Activated CD8-positive, alpha-beta memory T cell treated with anti-CD3 and anti-CD28 coated beads, Interleukin-2, amount 10 ng/mL, durations not matched to agents 7 days and 5 days (primary cell): ENCODE measurements at places on chromosomes 12 and 14. TPM values are rescaled to one million over a fixed set of nuclear protein-coding genes. Genes with fewer than 3 reads are reported as not detected.
A peak's percentile ranks its signal among the peaks of the same experiment; 100 is the strongest.

Gene CFAP54
- 0.33 TPM for total RNA-seq

Gene ZFHX2
- total RNA-seq = 2.7 TPM

Gene SLC39A2
- 0.16 TPM for total RNA-seq

Gene COCH
- 5.0 TPM for total RNA-seq

DNA sequence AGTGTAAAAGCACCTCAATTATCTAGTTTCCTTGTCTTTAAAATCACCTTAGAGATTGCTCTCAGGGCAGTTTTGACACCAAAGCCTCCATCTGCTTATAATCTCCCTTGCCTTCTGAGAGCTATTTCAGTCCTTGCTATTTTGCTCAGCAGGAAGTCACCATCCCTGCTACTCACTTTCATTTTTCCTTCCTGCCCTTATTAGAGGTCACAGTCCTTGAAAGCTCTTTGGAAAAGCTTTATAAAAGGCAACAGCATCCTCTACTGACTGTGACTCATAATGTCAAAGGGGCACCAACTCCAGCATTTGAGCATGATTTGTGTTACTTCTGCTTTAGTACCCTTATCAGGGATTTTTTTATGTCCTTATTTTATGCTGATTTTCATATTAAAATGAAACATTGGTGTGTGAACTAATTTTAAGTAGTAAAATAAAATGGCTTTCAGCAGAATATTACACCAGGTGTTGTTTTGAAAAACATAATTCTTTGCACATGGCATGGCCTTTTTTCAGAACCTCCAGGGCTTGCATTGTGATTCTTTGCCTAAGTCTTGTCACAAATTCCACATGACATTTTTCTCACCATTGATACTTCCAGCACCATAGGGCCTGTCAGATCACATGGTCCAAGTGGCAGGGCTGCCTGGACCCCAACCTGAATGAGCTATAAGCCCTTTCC, 213.0 kb downstream of the ADAMTS20 start:
- DNase-seq = no peak

- no peak for DNase-seq
Observed at GRCh38 chr14:64639340-64639821, 64.8 kb upstream of the PLEKHG3 start.

DNA sequence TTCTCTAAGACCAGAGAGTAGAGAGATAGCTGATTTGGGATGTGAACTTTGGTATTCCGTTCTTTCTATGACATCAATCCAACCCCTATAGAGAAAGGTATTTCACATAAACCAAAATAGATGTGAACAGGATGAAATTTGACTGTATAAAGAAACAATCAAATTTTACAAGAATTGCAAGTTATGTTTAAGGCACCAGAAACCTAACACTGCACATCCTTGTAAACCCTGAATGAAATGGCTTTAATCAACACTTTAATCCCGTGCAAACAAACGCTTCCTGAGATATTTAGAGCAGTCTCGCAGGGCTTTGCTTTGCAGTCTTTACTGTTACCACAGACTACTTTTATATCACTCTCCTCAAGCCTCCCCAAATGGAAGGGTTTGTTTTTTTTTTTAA, 125.1 kb downstream of the APAF1 start:
- no peak for DNase-seq

- DNase-seq = no peak
Observed at GRCh38 chr12:56874821-56875220, 59.4 kb downstream of the SDR9C7 start.

DNA sequence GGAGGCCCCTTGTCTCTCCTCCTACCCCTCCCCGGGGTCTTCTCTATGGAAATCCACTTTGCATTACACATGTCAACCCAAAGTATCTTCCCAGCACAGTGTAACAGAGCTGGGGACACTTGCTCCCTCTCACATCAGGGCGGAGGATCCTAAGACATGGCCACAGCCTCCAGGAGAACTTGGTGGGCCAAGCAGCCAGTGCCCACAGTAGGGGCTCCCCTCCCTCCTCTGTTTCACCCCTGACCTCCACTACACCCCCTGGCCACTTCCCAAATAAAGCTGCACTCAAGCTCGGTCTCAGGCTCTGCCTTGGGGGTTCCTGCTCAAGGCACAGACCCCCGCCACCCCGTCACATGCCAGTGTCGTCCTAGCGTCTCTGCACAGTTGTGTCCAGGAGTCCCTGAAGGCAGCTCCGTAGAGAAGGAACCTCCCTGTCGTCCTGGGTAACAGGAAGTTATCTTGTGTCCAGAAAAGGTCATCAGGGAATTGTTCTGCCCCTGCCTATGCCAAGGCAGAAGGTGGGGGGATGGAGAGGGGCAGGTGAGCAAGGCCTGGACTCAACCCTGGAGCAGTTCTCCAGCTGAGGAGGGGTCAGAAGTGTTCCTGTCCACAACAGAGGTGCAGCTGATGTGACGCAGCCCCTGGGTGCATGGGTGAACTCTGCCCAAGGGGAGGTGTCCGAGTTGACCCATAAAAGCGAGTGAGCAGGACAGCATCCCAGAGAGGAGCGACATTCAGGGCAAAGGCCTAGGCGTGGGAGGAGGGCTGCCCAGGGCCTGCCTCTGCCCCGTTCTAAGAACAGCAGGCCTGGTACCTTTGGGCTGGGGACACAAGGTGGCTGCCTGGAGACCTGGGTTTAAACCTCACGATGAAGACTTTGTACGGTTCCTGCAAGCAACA, 25.5 kb downstream of the DIO3 start:
- DNase-seq = no peak

GRCh38 chr14:92937051-92937937, 14.3 kb downstream of the CHGA start:
- no peak for DNase-seq

DNA sequence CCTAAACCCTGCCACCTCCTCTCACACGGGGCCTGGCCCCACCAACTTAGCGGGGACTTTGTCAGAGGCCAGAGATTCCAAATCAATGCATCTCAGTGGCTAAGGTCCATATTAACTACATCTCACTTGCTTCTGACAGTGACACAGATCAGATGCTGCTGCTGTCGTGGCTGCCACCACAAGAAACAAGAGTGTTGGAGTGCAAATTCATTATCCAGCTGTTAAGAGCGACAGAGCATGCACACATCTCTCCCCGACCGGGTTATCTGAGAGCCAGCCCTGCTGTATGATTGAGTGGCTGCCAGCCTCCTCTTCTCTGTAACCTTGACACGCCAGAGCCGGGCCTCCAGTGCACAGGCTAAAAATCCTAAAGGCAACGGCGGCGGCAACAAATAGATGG, 40.2 kb downstream of the SPRING1 start:
- no peak for DNase-seq

GRCh38 chr12:67772267-67773169, 124.0 kb downstream of the DYRK2 start:
- DNase-seq = no peak

GRCh38 chr14:61109288-61109687, 128.2 kb downstream of the SLC38A6 start:
- DNase-seq = peak; percentile 27

DNA sequence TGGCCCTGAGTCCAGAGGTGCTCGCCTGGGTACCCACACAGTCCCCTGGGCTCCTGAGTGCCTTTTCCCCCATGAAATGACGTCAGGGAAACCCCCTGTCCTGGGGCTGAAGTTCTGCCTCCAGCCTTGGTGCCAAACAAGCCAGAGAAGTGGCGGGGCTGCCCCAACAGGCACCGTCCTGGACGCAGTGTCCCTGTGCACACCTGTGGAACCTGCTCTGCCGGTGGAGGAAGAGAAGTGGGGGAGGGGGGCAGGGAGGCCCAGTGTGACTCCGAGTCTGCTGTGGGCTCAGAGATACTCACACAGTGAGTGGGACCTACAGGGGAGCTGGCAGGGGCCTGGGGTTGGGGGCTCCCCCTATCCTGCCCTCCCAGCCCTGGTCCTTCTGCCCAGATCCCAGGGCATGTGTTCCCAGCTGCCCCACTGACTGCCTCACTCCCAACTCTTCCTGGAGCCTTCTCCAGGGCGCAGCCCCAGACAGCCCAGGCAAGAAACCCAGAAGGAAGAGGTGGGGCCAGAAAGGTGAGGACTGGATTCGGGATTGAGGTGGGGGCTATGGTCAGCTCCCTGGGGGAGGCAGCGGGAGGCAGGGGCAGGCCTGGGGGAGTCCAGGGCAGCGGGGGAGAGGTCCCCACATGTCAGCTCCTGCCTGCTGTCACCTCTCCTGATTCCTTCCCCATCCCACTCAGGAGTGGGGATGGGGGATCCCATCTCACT, 24.7 kb downstream of the CCDC85C start:
- DNase-seq = no peak

GRCh38 chr12:76690921-76691700, 72.8 kb upstream of the ZDHHC17 start:
- DNase-seq = no peak

DNA sequence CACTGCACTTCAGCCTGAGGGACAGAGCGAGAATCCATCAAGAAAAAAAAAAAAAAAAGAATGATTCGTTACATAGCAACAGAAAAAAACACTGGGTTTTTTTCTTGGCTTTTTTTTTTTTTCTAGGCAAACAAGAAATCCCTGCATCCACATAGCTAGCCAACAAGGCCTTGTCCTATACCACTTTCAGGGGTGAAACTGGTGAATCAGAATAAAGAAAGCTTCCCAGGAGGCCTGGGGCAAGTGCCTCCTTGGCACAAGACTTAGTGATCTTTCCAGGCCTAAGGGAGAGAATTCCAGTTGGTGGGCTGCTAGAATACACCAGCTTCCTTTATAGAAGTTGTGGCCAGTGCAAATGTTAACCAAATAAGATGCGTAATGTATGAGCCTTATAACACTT, 90.0 kb downstream of the VCPKMT start:
- no peak for DNase-seq

GRCh38 chr12:2813214-2814185, 1.0 kb downstream of the ITFG2 start:
- DNase-seq = peak; percentile 79

DNA sequence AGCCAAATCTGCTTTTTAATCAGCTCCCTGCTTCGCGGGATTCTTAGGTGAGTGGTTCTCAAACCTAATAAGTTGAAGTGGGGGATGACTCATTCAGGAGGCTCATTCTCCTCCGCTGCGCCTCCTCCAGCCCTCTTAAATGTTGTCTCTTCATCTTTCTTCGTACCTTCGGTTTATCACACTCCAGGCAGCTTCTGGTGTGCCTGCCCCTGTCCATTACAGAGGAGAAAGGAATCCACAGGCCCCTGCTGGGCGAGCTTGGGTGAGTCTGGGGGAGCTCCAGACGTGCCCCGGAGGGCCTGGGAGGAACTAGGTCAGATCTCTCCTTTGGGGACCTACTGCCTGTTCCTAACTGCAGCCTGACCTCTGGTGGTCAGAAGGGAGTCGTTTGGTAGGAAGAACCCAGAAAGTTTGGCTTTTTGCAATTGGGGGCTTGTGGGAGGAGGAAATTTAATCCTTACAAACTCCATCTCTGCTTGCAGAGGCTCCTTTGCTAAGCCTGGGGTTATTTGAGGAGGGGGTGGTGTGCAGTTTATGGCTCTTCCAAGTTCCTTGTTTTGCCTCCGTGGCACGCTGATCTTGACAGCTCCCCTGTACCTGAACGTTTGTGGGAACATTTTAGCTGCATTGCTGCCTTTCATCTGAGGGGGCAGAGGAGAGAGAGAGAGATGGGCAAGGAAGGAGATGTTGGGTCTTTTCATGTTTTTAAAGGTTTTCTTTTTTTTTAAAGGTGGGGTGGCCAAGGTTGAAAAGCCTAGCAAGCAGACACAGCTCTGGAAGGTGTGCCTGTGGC, 84.1 kb upstream of the GNG2 start:
- DNase-seq = peak; percentile 56

- no peak for DNase-seq
Observed at GRCh38 chr12:93573552-93574223, 1.2 kb downstream of the SOCS2 start.
